Activated B cell treated with CpG ODN at 0.5 μM for 24 hours (primary cell): ENCODE measurements at places on chromosomes 2 and 18. TPM values are rescaled to one million over a fixed set of nuclear protein-coding genes. Genes with fewer than 3 reads are reported as not detected.

DNA sequence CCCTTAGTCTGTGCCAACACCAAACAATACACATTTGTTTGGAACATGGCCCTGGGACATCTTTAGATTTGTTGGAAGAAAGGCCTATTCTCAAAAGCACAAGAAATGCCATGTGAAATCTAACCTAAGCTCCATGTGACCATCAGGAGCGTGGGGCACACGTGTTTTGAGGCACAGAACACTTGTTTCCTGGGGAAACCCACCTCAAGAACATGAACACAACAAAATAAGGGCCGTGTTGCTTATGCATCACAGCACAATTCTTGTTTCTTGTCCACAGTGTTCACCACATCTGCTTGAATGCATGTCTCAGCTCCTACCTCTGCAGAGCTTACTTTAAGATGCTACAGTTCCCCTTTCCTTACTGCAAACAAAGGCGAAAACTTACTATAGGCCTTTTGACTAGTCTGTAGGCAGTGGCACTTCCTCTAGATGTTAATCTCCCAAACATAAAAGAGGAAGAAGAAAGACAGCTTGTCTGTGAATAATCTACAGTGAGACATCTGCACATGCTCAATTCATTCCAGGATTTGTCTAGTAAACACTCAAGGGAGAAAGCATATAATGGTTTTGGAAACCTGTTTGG lies 165.0 kb downstream of the ANKRD44 start:
- H3K27me3 ChIP-seq: no peaks in the 10 kb centered on the region
- H3K27ac ChIP-seq: peak overlapping the region; percentile 97
- H3K36me3 ChIP-seq: peaks cover 17% of the 10 kb centered on the region
- H3K4me3 ChIP-seq: peak overlapping the region; percentile 67
- H3K4me1 ChIP-seq: peaks cover 91% of the 10 kb centered on the region

GRCh38 chr18:25876330-25876948 lies 214.0 kb downstream of the SS18 start:
- DNase-seq: no peak
- no peak overlapping the region for H3K27ac ChIP-seq
- no peaks in the 10 kb centered on the region for H3K4me1 ChIP-seq
- H3K27me3 ChIP-seq: peaks cover 21% of the 10 kb centered on the region

- no peak overlapping the region for H3K27ac ChIP-seq
- peaks cover 2% of the 10 kb centered on the region for H3K36me3 ChIP-seq
- no peak overlapping the region for H3K4me3 ChIP-seq
- no peak for DNase-seq
- no peaks in the 10 kb centered on the region for H3K27me3 ChIP-seq
These were observed 92.3 kb upstream of the CAPN13 start for GRCh38 chr2:30899516-30900054.

DNA sequence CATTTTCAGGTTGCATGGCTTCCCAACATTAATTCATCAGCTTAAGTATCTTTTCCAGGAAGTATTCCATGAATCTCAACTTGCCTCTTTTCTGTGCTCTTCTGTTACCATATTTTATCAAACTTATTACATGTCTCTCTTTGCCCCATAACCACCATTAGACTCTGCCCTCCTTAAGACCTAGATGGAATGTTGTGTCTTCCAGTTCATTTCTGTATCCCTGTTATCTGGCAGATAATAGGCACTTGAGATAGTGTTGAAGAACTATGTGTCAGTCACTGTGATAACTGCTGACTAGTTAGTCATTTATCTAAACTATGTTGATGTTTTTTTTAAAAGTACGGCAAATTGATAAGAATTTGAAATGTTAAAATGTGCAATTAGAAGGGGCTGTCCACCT lies 41.8 kb downstream of the GLS start:
- no peaks in the 10 kb centered on the region for H3K4me1 ChIP-seq
- DNase-seq: no peak
- peaks cover 79% of the 10 kb centered on the region for H3K36me3 ChIP-seq

Gene KIAA2012
- total RNA-seq: not detected in 2 replicates

Gene PNO1
- total RNA-seq: 22.1 and 24.9 TPM in 2 replicates

Gene RAX
- not detected in 2 replicates for total RNA-seq
